ENCODE measurements at places on chromosomes 7 and 10. TPM values are rescaled to one million over a fixed set of nuclear protein-coding genes. Genes with fewer than 3 reads are reported as not detected.

DNA sequence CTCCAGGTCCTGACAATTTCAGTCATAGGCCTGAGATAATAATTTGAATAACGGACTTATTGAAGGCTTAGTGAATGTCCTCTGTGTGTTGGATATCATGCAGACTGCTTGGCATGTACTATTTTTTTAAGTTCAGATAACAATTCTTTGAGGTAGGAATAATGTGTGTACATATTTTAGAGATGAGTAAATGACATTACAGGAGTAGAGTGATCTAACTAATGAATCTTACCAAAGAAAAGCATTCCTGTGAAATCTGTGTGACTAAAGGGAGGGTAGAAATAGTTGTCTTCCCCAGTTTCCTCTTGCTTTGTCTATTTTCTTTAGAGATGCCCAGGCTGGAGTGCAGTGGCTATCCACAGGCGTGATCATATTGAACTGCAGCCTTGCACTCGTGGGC is 391.8 kb upstream of the ETV1 start:
- no peak for DNase-seq

- DNase-seq = no peak
These were observed 18.1 kb upstream of the AKR1E2 start for GRCh38 chr10:4807761-4808507.

DNA sequence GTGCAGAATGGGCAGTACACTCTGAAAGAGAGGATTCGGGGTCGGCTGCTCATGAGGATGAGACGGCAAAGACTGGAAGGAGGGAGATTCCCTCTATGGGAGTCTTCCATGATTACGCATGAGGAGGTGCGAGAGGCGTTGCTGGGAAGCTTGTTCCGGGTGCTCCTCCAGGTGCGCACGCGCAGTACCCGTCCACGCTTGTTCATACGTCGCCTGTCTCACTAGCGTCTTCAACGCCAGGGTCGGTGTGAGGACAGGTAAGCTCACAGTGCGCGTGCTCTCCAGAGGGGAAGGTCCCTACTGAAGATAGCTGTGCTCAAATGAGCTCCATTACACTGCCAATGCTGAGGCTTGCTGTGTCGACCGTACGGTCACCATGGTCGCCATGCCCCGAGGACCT is 39.3 kb upstream of the BNIP3 start:
- no peak for DNase-seq

GRCh38 chr7:129367700-129368388 is 66.4 kb upstream of the STRIP2 start:
- peak; percentile 91 for DNase-seq

GRCh38 chr7:127822822-127823508 is 171.0 kb downstream of the SND1 start:
- DNase-seq = no peak

DNA sequence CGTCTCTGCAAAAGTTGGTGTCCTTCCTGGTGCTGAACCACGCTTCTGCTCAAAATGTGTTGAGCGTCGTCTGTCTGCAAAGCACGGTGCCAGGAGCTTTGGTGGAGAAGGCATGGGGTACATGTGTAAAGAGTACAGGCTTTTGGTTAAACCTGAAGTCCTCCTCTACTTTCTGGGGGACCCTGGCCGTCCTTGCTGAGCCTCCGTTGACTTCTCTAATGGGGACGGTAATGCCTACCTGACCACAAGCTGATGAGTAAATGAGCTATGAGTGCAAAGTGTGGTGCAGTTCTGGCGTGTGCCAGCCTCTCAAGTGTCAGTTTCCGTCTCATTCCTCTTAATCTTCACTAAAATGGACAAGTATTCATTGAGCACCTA is 527 bp upstream of the HERPUD2 start:
- no peak for DNase-seq

DNA sequence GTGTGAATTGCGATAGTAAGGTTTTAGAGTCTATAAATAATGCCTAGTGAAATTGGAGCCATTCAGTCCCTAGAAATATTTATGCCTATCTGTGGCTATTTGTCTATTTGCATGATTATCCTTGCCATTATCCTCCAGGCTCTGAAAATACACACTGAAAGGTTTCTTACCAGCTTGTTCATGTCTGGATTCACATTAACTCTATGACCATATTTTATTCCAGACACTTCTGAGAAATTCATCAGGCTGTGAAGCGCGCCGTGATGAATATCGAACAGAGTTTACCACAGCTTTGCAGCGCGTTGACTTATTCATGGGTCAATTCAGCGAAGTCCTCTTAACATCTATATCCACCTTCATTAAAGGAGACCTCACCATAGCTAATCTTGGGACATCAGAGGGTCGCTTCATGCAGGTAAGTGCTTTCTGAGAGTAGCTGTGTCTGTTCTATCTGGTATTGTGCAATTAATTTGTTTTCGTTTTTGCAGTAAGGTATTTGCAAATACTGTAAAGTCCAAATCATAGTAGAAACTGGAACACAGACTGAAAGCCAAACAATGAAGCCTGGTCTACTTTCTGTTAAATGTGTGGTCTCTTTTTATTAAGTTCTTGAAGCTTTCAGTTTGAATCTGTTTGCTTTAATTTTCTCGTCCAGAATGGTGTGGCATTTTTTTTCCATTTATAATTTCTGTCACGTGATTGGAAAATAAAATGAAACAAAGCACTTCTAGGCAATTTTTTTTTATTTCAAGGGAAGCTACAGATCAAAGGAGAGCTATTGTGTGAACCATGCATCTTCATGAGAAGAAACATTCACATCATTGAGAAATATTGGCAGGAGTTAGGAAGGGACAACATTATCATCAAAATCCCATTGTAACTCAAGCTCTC is 59.7 kb downstream of the MET start:
- DNase-seq = no peak

GRCh38 chr7:40200791-40201190 is 66.0 kb downstream of the SUGCT start:
- DNase-seq = peak; percentile 23

- DNase-seq = peak; percentile 92
These were observed 112.2 kb upstream of the GALNT17 start for GRCh38 chr7:71019706-71020105.

DNA sequence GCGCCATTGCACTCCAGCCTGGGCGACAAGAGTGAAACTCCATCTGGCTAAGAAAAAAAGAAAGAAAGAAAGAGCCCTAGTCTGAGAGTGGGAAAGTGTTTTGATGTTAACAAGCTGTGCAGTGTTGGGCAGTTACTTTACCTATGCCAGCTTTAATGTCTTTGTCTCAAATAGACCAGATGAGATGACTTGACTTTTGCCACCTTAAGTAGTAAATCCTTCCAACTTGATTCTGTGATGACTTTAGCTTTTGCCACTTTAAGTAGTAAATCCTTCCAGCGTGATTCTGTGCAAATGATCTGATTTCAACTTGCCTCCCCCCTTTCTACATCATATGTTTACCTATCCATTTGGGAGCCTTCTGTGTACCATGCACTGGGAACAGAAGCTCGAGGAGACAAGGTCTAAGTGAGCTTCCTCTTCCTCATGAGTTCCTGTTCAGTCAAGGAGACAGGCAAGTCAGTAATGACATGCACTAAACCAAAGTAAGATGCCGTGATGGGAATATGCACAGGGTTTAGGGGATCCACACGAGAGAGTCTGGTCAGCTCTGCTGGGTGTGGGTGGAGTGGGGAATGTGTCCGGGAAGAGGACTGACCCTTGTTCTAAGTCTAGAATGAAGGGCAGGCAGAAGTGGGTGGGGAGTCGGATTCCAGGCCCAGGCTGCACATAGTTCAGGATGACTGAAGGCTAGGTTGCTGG is 17.2 kb downstream of the INPP5F start:
- DNase-seq = peak; percentile 36

DNA sequence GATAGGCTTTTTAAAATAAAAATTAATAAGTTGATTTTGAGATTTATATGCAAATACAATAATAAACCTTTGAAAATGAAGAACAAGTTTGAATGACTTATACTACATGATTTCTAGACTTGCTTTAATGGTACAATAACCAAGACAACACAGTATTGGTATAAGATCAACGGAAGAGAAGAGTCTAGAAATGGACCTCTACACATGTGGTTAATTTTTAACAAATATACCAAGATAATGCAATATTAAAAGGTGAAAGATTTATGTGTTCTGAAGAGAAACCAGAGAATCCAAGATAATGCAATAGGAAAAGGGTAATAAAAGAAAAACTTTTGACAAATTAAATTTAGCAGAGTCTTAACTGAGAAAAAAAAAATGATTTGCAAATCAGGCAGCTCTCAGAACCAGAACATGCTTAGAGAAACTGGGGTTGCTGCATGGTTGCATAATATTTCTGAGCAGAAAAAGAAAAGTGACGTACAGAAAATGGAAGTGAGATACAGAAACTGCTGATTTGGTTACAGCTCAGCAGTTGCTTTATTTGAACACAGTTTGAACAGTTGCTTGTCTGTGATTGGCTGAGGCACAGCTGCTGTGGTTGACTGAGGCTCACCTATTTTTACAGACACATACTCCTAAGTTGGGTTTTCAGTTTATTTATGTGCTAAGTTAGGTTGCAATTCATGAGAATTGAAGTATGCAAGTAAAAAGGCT is 365.9 kb downstream of the CRPPA start:
- no peak for DNase-seq

DNA sequence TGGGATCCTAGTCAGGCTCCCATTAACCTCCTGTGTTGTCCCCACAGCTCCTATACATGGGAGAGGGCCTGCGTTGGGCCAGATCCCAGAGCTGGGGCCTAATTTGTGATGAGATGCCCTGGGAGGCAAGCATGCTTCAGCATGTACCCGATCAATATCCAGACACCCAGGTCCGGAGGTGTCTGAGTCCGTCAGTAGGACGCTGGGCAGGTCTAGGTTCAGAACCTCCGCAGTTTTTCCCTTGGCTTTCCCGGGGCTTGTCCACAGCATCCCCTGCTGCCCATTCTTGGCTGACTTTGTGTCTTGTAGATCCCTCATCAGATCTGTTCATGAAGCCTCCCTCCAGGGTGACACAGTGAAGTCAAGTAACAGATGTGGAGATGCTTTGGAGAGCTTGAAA is 32.7 kb upstream of the RBAK start:
- no peak for DNase-seq

- no peak for DNase-seq
These were observed 128.9 kb upstream of the FRMD4A start for GRCh38 chr10:14459665-14460064.

GRCh38 chr7:115133248-115133647 is 211.4 kb downstream of the MDFIC start:
- DNase-seq = no peak

DNA sequence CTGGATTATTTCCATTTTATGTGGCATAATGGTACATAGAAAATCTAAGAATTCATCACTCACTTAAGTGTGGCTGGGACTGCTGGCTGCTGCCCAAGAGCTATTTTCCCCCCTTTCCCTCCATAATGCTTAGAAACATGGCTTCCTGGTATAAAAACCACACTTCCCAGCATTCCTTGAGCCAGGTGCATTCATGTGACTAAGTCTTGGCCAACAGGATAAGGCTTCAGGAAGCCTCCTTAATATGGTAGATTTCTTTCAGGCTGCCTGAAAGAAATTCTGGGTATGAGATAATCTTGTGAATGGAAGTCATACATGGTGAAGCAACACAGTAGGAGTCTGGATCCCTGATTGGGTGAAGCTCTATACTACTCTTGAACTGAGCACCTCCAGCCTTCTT is 178.0 kb downstream of the JAZF1 start:
- no peak for DNase-seq

- peak; percentile 71 for DNase-seq
These were observed 498 bp upstream of the ST7 start for GRCh38 chr7:116952635-116953371.

DNA sequence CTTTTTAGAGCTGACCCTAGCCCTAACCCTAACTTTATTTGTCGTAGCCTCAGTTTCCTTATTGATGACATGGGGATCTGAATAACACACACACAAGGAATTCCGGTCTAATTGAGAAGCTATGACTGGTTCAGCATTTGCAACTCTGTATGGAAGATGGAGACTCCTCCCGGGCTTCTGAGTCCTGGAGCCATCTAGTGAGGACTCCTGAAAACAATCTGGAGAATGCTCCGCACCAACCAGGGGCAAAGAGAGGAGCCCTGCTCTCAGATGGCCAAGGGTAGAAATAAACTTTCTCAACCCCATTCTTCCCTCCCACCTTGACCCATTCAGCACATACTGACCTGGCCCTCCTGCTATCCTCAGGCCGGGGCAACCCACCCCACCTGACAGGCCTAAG is 26.4 kb downstream of the MBL2 start:
- no peak for DNase-seq

DNA sequence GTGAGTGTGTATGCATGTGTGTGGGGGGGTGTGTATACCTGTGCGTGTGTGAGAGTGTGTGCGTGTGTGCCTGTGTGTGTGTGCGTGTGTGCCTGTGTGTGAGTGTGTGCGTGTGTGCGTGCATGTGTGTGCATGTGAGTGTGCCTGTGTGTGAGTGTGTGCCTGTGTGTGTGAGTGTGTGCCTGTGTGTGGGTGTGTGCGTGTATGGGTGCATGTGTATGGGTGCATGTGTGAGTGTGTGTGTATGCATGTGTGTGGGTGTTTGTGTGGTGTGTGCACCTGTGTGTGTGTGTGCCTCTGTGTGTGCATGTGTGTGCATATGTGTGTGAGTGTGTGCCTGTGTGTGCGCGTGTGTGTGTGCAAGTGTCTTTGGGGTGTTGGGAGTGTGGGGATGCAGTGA is 6.4 kb downstream of the ANTXRL start:
- DNase-seq = no peak

- DNase-seq = no peak
These were observed 794.5 kb upstream of the IGFBP3 start for GRCh38 chr7:46715579-46715978.

GRCh38 chr10:49397036-49397999 is 1.4 kb upstream of the DRGX start:
- no peak for DNase-seq

DNA sequence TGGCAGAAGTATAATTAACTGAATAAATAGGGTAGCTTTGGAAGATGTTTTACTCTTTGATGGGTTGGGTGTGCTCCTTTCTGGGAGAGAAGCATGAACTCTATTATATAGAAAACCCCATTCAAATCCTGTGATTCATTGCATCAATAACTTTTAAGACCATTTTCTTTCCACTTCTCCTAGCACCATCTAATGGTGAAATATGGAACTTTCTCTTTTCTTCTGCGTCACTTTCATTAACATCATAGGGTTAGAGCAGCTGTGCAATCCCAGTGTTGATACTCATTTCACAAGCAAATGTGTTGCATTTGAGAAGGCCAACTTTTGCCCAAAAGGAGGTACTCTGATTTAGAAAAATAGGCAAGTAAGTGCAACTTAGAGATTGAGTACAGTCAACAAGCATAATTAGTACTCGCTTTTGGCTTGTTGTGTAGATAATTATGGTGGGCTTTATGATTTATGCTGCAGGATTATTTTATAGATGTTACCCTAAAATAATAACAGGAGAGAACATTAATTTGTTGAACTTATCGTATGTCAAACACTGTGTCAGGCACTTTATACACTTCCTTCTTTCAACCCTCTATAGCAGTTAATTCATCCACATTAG is 92.9 kb downstream of the CPED1 start:
- DNase-seq = peak; percentile 86

- no peak for DNase-seq
These were observed 112.2 kb downstream of the CRPPA start for GRCh38 chr7:16309129-16309528.

BTBD16 gene
- 0.41 TPM for total RNA-seq

SLC13A4 gene
- not detected for total RNA-seq

SPDYE9 gene
- total RNA-seq = not detected

PALD1 gene
- 19.8 TPM for total RNA-seq

DPYSL4 gene
- total RNA-seq = 2.2 TPM

MLXIPL gene
- total RNA-seq = 3.4 TPM

OR6V1 gene
- not detected for total RNA-seq

H2BK1 gene
- total RNA-seq = not detected

AZGP1 gene
- 51.0 TPM for total RNA-seq

MRLN gene
- 120 TPM for total RNA-seq

DNAH11 gene
- 1.8 TPM for total RNA-seq

ZNF239 gene
- total RNA-seq = 6.6 TPM

IDI2 gene
- total RNA-seq = not detected
